ENCODE measurements at places on chromosomes 5 and 9.

DNA sequence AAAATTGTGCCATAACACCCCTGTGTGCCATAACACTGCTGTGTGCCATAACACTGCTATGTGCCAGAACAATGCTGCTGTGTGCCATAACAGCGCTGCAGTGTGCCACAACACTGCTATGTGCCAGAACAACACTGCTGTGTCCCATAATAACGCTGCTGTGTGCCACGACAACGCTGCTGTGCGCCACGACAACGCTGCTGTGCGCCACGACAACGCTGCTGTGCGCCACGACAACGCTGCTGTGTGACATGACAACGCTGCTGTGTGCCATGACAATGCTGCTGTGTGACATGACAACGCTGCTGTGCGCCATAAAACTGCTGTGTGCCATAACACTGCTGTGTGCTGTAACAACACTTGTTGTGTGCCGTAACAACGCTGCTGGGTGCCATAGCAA is 25.9 kb downstream of the CFAP90 start:
- peak; percentile 20 for DNase-seq

DNA sequence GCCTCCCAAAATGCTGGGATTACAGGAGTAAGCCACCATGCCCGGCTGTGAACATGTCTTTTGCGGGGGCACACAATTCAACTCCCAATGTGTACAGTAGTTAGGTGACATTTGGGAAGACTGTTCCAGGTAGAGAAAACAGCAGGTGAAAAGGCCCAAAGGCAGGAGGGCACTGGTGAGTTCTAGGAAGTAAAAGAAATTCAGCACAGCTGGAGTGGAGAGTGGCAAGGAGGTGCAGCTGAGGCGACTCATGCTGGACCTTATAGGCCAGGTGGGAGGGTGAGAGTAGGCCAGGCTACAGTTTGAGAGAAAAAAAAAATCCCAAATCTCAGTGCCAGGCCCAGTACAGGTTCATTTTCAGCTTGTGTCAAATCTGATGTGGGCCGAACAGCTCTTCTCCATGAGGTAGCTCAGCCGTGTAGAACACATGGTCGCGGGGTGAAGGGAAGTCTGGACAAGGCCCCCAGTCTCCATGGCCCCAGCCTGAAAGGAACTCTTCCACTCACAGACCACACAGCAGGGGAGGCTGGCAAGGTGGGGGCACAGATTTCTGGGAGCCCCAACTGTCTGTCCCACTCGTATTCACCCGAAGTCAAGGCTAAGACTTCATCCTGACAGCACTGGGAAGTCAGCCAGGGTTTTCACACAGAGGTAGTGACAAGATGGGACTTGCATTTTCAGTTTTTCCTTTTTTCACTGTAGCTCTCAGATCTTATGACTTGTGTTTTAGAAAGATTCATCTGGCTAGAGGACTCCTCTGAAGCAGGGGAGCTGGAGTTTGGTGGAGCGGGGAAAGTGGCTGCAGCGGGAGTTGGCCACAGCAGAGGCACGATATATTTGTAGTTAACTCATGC is 4.5 kb upstream of the HNRNPAB start:
- no peak for DNase-seq

GRCh38 chr9:18233776-18234445 is 240.0 kb upstream of the ADAMTSL1 start:
- DNase-seq, result no peak

DNA sequence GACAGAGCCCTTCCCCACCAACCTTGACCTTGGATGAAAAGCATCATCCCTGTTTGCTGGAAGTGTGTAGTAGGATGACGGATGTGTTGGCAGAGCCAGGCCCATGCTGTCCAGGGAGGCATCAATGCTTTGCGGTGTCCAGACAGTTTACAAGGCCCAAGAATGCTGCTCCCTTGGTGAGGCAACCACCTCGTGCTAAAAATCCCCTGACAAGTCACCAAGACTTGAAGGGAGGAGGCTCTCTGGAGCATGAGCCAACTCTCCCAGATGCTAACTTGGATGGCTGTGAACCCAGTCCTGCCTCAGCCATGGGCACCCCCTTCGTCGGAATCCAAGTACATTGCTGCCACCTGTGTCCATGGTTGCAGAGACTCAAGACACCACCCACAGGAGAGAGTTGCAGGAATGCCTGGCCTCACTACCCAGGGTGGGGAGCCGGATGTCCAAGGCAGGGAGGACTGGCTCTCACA is 9.5 kb upstream of the NKD2 start:
- no peak for DNase-seq

GRCh38 chr5:74598731-74599130 is 41.8 kb downstream of the ENC1 start:
- DNase-seq, result no peak

DNA sequence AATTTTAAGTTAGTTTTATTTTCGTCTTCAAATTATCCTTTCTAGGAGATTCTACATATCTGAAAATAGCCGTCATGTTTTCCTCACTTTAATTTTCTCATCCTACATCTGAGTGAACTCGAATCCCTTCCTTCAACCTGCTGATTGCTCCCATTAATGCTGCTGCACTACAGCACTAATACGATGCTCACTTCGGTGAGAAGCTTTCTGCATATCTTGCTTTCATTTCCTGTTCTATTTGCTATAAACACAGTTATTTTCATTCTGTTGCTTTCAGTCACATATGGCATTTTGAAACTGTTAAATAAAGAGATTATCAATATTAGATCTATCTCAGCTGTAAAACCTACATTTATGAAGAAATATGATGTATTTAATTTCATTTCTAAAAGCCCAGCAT is 749.2 kb downstream of the EFNA5 start:
- DNase-seq, result no peak

GRCh38 chr5:1300581-1301083 is 5.8 kb upstream of the TERT start:
- DNase-seq, result no peak

GRCh38 chr5:1182633-1183423 is 18.6 kb upstream of the SLC6A19 start:
- DNase-seq, result peak; percentile 40

GRCh38 chr5:132054031-132054696 is 6.3 kb upstream of the IL3 start:
- DNase-seq, result no peak

DNA sequence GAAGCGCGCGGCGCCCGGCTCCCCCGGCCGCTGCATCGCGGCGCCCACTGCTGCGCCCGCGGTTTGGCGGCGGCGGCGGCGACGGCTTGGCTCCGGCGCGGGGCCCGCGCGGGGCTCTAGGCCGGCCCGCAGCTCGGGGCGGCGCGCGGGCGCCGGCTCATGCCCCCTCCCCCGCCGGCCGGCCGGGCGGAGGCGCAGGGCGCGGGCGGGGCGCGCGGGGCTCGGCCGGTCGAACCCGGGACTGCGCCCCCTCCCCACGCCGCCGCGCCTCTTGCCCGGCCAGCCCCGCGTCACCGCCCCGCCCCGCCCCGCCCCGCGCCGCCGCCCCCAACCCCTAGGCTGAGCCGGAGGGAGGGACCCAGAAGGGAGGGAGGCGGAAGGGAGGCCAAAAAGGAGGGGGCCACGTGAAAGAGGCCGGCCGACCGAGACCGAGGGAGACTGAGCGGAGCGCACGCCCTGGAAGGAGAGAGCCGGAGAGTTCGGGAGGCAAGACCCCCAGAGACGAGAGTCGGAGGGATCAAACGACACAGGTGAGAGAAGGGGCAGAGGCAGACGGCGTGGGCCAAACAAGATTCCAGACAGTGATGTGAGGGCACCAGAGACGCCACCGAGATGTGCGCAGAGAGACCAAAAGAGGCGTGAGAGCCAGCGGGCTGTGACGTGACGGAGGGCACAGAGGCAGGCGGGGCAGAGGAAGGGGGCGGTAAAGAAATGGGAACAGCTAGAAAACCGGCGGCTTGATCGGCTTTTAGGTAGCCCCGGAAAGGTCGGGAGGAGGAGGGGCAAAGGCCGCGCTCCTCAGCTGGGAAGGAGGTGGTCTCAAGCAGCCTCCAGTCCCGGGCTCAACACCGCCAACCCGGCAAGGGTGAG is at the start of gene BARX1:
Gene BARX1 (minus strand): TSS at position 245 of the 870 bp plus-strand sequence. CDS start 209 bp downstream, at position 36.
- peak; percentile 89 for DNase-seq

DNA sequence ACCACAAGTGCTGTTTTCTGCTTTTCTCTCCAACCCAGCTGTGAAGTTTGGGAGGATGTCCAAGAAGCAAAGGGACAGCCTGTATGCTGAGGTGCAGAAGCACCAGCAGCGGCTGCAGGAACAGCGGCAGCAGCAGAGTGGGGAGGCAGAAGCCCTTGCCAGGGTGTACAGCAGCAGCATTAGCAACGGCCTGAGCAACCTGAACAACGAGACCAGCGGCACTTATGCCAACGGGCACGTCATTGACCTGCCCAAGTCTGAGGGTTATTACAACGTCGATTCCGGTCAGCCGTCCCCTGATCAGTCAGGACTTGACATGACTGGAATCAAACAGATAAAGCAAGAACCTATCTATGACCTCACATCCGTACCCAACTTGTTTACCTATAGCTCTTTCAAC is 145.2 kb downstream of the RORB start:
- peak; percentile 86 for DNase-seq

DNA sequence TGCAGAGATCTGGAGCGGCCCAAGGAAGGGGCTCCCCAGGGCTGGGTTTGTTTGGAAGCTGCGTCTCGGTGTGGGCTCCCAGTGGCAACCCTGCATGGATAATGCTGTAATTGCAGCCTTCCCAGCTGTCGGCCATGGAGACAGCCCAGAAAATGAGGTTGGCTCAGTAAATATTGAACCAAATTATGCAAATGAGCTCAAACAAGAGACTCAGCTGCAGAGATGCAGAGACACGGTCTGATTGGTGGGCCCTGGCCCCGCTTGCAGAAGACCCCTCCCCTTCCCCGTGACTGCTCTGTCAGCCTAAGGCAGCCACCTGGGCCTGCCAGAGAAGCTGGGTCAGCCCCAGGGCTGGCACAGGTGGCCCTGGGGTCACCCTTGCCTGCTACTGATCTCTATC is 75.9 kb downstream of the RAD23B start:
- DNase-seq, result no peak

- no peak for DNase-seq
These were observed 6.8 kb downstream of the CTSL start for GRCh38 chr9:87732756-87733155.

DNA sequence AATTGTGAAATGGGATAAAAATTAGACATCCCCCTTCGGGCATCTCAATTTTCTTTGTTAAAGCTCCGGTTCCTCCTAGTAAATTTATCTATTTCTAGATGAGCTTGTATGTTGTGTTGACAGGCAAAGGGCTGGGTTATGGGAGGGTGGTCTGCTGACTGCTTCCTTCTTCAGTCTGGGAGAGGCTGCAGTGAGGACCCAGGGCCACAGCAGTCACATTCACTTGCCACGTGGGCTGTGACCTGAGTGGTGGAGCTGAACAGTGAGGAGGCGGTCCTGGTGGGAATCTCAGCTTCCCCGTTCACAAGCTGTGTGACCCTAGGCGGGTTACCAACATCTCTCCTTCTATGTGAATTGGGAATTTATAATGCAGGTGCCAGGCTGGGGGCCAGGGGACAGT is 57.5 kb upstream of the RXRA start:
- DNase-seq, result no peak

- no peak for DNase-seq
These were observed 77.5 kb upstream of the XPA start for GRCh38 chr9:97774673-97775072.

DNA sequence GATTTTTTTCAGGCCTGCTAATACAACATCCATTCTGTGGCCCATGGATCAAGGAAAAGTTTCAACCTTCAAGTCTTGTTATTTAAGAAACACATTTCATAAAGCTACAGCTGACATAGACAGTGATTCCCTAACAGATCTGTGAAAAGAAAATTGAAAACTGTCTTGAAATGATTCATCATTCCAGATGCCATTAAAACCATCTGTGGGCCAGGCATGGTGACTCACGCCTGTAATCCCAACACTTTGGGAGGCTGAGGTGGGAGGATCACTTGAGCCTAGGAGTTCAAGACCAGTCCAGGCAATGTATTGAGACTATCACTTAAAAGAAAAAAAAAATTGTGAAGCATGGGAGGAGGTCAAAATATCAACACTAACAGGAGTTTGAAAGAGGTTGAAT is 6.0 kb downstream of the RAPGEF6 start:
- DNase-seq, result no peak

- no peak for DNase-seq
These were observed 100.3 kb downstream of the GCNT1 start for GRCh38 chr9:76559286-76559685.

- peak; percentile 81 for DNase-seq
These were observed 43.1 kb downstream of the NDFIP1 start for GRCh38 chr5:142151436-142152383.

- DNase-seq, result no peak
These were observed 92.9 kb downstream of the TNC start for GRCh38 chr9:115024925-115025535.

DNA sequence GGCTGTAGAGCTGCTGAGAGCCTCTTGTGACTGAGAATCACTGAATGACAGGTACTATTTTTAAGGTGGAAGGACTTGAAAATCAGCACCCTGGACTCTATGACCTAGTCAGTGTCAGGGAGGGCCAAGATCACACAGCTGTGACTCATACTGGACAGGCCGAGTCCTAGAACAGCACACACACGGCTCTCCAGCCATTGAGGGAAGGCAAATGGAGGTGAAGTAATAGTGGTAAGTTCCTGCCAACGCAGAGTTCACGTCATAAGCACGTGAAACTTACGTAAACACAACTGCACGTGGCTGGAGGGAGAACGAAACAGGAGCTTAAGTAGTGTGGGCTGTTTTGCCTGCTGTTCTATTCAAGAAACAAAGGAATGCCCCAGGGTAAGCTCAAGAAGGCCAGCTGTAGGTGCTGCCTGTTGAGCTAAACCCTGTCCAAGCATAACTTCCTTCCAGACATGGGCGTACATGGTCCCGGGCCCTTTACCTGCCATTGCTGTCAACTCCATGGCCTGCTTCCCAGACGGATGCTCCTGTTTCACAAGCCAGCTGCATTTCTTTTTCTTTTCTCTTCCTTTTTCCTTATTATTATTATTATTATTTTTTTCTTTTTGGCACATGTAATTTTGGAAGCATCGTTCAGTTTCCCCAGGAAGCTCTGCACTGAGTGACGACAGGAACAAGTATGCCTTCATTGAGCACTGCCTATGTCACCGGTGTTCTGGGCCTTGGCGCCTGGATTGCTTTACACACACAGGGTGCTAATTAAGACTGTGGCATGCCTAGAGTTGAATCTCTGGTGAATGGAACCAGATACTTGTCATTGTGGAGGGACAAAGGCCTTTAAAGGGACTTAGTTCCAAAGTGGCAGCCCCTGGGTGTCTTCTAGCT is 10.2 kb upstream of the LCP2 start:
- DNase-seq, result peak; percentile 32
